ENCODE measurements at places on chromosomes 7 and 10.

GRCh38 chr10:93580828-93581227 is 14.4 kb downstream of the FFAR4 start:
- DNase-seq, result no peak

DNA sequence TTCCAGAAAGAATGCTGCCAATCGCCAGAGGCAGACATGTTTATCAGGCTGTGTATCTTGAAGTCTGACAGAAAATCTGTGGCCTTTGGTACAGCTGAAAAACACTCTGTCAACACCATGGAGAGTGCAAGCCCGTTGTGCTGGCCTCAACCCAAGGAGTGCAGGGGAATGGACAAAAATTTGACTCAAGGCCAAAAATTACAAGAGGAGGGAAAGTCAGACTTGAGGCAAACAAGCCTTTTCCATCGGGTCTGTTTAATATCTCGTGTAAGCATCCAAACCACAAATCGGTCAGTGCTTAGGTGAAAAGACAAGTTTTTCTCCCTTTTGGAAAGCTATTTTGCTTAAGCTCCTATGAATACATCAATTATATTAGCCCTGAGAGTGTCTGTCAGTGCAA is 305.3 kb upstream of the NFE2L3 start:
- DNase-seq, result no peak

- no peak for DNase-seq
Measured at GRCh38 chr10:77162697-77163096, 474.9 kb downstream of the KCNMA1 start.

GRCh38 chr7:113444261-113444660 is 325.9 kb upstream of the SMIM30 start:
- DNase-seq, result no peak

GRCh38 chr7:92641921-92642511 is 51.8 kb upstream of the FAM133B start:
- DNase-seq, result peak; percentile 20

DNA sequence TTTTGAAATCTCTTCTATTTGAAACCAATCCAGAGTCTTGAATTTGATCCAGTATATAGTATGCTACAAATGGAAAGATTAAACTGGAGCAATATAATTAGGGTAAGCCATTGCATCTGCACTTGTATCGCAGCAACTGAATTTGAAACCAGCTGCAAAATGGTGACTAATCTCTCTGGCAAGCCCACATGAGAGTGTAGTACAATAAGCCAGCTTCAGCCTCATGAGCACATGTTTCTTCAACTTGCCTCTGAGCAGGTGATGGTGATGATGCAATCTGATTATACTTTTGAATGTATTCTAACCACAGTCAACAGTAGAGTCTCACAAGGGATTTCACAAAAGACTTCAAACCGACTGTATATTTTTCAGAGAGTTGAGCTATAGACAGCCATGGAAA is 829 bp upstream of the RPA3 start:
- peak; percentile 73 for DNase-seq

GRCh38 chr10:6236349-6237198 is 33.8 kb downstream of the PFKFB3 start:
- DNase-seq, result no peak

DNA sequence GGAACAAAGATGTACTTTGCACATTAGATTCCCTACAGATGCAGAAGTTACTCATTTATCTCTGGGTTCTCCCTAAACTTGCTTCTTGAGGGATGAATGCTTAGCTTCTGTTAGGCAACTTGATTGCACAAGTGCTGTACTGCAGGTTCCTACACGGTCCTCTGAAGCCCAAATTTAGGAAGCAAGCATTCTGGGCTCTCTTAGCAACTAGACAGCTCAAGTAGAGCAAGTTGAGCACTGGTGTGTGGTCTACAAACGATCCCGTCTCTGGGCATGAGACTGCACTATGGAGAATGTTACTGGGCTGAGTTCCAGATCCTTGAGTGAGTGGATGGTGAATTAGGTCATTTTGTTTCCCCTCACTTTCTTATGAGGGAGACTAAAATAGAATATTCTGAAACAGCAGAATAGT is 14.3 kb downstream of the SEMA3D start:
- no peak for DNase-seq

- DNase-seq, result peak; percentile 7
Measured at GRCh38 chr7:63233881-63234280, 764.8 kb upstream of the ZNF722 start.

DNA sequence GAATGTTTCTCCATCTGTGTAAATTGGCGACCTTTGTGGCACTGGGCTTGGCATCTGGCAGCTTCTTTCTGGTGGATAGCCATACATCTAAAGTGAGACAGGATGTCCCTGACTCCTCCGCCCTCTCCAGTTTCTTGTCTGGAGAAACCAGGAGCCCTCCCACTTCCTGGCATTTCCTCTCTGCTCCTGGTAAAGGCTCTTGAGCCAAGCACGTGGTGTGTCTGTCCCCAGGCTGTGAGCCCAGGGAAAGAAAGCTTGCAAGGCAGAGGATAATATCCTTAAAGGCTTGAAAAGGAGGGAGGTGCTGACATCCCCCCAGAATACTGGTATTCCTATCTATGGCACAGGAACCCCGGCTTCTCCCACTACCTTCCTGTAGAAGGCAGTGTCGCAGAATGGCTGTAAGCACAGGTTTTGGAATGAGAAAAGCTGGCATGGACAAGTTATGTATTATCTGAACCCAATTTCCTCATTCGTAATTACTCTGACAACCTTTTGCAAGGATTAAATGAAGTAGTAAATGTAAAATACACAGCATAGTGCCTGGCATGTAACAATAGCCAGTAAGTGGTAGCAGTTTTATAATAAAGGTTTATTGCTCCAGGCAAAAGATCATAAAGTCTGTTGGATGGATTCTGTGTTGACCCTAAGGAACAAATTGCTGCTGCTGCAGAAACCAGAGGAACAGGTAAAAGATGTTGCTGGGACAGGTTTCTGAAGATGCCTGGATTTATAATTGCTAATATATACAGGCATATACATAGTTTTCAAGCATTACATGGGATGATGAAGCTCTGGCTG is 11.8 kb upstream of the ACSL5 start:
- DNase-seq, result no peak

DNA sequence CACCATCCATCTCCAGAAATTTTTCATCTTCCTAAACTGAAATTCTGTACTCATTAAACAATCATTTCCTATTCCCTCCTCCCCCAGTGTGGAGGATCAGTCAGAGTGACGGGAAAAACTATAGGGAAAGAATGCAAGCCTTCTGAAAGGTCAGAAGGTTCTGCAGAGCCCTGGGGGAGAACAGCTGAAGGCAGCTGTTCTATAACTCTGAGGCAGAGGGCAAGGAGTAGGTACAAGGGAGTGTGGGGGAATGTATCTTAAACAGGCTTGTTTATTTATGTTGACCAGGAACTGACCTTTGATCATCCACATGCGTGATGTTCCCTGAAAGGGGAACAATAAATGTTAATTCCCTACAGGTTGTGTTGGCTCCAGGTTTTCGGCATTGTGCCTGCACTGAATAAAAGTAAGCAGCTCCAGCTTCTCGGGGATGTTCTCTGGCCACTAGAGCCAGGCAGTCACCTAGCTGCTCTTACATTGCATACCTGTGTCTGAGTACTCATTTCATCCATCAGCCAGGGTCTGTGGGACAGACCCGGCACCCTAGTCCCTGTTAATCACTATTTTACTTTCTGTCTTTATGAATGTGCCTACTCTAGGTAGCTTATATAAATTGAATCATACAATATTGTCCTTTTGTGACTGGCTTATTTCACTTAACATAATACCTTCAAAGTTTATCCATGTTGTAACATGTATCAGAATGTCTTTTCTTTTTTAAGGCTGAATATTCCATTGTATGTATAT is 5.8 kb downstream of the IFIT1 start:
- DNase-seq, result no peak

GRCh38 chr7:78081888-78082287 is 283.3 kb downstream of the PHTF2 start:
- DNase-seq, result no peak

DNA sequence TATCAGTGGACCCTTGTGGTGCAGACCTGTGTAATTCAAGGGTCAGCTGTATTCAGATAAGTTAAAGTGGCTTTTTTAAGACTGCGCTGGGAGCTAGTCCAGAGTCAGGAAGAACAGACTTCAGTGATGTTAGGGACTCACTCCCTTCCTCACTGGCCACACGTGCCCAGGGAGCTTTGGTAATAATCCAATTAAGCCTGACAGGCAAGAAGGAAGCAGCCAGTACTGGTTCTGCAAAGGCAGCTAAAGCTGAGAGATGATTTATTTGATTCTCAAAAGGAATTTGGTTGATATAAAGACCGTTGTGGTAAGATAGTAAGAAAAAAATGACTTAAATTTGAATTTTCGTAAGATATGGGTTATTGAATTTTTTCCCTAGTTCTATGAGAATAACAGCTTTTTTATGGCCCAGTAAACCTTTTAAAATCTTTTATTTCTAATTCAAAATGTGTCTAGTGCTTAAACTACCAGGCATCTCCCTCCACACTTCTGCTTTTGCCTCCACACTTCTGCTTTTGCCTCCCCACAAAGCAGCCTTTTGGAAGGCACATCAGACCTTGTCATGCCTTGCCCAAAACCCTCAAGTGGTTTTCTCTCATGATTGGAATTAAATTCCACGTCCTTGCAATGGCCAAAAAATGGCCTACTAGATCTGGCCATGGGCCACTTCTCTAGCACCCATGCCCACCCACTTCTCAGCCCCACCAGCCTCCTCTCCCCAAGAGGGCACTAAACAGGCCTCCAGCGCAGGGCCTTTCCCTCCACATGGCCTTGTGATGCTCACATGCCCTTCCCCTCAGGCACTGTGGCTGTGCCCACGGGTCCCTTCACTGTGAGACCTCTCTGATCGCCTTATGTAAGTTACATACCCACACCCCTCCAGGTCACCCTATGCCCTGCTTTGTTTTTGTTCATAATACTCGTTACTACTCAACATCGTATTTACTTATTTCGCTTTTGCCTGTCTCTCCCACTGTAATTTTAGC is 92.5 kb downstream of the POU6F2 start:
- DNase-seq, result no peak

DNA sequence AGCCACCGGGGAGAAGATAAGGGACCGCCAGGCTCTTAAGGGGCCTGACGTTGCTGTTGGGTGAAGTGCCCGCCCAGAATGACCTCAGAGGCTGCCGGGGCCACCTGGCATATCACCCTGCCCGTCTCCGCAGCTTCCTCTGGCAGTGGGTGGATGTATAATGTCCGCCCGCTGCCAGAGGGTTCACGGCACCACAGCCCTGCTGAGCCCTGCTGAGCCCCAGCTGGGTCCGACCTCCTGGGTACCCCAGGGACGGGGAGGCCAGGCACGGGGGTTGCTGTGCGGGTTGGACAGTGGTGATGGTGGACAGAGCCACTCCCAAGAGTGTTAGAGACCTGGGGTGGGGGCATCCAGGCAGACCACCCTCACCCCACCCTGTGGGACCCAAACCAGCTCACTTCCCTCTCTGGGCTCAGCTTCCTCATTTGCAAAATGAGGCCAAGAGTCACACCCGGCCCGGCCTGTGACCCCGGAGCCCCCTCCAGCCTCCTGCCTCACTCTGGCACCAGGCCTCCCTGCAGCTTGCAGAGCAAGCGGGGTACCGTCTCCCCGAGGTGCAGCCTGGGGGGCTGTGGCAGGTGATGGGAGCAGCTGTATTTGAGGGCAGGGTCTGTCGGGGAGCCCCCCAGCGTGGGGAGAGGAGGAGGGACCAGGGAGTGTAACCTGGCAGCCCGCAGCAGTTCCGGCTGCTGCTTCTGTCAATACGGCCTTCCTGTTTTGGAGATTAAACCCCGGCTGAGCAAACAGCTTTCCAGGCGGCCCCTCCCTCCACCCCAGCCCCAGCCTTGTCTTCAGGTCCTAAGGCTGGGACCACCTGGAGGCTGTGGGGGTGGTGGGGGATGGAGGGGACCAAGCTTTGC is 8.4 kb upstream of the LFNG start:
- DNase-seq, result peak; percentile 75

- DNase-seq, result peak; percentile 60
Measured at GRCh38 chr10:17655567-17656146, 11.7 kb downstream of the STAM start.

DNA sequence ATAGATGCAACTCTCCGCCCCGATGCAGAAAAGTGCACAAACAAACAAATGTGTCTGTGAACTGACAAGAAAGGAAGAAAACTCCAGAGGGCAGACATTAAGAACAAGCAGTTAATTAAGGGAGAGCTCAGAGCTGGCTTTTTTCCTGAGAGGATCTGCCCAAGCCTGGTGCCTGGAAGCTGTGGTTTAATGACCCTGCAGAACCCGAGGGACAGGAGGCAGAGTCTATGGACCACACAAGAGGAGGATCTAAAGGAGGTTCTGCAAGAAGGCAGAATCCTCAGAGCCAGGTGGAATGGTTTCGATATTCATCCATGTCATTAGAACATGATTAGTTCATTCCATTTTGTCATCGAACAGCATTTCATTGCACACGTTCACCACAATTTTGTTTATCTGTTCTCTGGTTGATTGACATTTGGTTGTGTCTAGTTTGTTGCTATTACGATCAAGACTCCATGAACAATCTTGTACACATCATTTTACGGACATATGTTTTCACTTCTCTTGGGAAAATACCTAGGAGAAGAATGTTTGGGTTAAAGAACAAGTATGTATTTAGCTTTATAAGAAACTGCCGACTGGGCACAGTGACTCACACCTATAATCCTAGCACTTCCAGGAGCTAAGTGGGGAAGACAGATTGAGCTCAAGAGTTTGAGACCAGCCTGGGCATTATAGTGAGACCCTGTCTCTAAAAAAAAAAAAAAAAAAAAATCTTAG is 560.2 kb downstream of the CALN1 start:
- DNase-seq, result no peak

GRCh38 chr10:121698902-121699301 is 100.7 kb upstream of the FGFR2 start:
- DNase-seq, result no peak

DNA sequence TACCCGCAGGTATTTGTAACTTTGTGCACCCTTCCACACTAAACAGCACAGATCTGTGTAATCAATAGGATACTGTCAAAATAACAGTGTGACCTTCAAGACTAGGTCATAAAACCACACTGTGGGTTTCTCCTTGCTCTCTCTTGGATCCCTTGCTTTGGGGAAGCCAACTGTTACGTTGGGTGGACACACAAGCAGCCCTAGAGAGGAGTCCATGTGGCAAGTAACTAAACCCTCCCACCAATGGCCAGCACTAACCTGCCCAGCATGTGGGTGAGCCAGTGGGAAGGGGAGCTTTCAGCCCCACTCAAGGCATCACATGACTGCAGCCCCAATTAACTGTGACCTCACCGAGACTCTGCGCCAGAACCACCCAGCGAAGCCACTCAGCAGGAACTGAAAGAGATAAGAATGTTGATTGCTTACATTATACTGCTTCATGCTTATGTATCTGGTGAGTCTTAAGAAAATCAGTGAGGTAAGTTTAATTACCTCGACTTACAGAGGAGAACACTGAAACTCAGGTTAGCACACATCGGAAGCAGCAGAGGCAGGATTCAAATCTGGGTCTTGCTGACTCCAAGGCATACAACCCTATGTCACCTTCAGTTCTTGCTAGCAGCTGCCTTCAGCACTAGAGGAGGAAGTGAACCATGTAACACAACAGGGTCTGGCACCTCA is 9.4 kb upstream of the ZC3HAV1 start:
- peak; percentile 68 for DNase-seq

DNA sequence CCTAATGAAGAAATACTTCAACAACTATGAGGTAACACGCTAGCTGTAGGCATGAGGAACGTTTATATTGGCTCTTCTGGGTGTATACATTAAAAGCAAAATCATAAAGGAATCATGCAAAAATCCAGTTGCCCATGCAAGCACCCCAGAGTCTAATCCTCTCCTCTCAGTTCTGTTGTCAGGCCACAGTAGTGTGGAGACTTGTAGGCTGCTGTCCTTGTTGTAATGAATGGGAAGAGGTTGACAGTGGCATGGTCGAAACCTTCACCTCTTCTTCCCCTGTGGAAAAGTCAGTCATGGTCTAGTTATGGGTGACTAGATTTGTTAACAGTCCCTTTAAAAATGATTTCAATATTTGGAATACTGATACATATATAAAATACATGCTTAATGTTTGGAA is 121.3 kb downstream of the CNOT4 start:
- no peak for DNase-seq

Data from GM13976 (cell line).